Kidney glomerular epithelial cell (primary cell): ENCODE measurements at places on chromosomes 5 and 9.
A peak's percentile ranks its signal among the peaks of the same experiment; 100 is the strongest.

GRCh38 chr5:65938256-65938655, 11.9 kb downstream of the ERBIN start:
- DNase-seq: no peak

DNA sequence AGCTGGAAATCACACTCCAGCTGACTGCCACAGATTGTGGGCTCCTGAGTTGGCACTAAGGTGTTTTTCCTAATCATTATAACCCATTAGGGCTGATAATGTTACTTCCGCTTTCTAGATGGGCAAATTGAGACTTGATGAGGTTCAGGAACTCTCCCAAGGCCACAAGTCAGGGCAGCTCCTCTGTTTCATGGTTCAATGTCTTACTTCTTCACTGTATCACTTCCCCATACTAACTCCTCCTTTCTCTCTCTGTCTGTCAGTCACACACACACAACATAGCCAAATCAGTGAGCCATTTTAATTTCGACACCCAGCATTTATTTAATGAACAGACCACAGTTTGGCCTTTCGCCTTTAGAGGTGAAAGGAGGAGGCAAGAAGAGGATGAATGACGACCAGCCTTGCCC, 17.8 kb upstream of the TRAF1 start:
- DNase-seq: no peak

- DNase-seq: peak; percentile 66
These were observed 465.6 kb upstream of the KIF2A start for GRCh38 chr5:61840361-61840760.

- DNase-seq: no peak
These were observed 163.1 kb downstream of the PBX3 start for GRCh38 chr9:125910286-125910685.

- DNase-seq: no peak
These were observed 369.3 kb upstream of the IRX1 start for GRCh38 chr5:3226196-3226920.

DNA sequence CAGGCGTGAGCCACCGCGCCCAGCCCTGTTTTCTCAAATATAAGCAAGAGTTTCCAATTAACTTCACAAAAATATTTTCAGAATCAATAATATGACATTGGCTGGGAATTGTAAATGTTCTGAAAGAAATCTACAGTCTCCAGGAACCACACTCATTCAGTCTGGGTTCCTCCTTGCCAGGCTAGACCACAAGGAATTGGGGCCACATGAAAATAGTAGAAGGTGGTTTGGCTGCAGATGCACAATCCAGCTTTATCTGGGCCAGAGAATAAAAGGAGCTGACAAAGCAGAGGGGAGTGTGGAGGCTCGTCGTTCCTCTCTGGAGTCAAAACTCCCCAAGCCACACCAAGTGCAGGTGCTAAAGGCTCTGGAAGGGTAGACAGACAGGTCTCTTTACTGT, 92.0 kb upstream of the OSMR start:
- no peak for DNase-seq

DNA sequence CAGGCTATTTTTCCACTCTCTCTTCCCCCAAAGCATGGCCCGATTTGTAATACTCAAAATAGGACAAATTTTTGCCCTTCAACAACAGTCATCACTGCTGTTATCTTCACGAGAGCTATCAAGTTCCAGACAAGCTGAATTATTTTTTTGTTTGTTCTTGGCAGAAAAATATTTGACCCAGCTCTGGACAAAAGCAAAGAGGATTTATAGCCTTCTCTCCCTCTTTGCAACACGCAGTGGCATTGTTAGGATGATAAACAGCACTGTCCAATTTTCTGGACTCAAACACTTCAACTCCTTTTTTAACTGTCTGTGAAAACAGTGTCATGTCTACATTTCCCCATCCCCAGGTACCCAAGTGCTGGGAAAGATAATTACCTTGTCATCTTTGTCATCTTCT, 160.3 kb downstream of the SLF1 start:
- no peak for DNase-seq

DNA sequence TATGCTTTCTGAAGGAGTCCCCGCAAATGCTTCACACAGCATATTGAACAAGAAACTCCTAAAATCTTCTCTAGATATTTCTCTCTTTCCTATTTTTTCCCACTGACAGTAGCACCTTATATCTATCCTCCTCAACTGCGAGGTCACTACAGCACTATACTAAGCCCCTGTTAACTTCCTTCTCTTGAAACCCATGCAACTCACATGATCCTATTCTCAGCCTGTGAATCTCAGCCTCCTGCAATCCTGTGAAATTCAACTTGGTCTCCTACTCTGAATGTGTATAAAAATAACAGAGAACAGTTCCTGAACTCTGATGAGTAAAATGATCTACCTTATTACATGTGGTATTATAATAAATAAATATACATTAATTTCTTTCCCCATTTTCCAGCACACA, 6.1 kb upstream of the PLGRKT start:
- DNase-seq: no peak

GRCh38 chr9:78311886-78312524, 15.1 kb downstream of the PSAT1 start:
- no peak for DNase-seq

DNA sequence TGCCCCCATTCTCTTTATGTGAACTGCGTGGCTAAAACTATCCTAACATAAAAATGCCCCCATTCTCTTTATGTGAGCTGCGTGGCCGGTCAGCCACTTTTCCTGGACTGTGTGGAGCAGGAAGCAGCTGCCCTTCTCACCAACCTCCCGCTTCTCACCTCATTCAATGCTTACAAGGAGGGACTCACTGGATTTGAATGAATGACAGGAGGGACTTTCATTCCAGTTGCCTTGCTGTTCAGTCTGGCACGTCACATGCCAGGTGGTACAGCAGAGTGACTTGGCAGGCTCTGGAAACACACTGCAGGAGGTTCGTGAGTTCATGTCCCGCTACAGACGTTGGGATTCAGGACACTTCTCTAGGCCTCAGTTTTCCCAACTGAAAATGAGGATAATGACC, 60.2 kb upstream of the NFIL3 start:
- DNase-seq: no peak

DNA sequence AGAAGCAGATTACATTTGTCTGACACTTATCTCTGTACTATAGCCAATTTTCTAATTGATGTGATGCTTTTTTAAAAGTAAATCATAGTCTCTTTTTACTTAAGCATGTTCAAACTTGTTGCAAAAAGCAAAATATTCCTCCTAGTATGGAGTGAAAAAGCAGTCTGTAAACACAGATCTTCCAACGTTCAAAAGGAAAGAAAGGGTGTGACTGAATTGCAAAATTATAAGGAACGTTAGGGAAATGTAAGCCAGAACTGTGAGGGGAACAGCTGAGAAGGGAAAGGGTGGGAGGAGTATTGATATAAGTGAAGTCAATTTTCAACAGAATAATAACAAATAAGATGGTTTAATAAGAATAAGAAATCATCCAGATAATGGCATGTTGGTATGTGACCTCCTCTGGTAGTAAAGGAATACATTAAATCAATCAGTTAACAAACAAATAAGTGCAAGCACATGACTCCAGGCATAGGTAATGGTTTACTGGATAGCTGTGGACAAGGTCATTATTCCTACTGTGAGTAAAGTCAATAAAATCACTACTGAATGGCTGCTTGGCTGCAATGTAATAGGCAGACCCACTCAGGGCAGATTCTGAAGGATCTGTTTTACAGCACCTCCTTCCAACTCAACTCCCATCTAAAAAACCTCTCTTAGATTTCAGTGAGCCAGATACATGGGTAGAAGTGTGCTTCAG, 239.1 kb upstream of the NMUR2 start:
- DNase-seq: no peak

GRCh38 chr9:77451507-77451906, 196.6 kb downstream of the GNA14 start:
- no peak for DNase-seq

GRCh38 chr5:134184155-134185135, 7.7 kb upstream of the SKP1 start:
- peak; percentile 25 for DNase-seq

- peak; percentile 25 for DNase-seq
These were observed 12.3 kb downstream of the SUSD1 start for GRCh38 chr9:112162621-112163413.

DNA sequence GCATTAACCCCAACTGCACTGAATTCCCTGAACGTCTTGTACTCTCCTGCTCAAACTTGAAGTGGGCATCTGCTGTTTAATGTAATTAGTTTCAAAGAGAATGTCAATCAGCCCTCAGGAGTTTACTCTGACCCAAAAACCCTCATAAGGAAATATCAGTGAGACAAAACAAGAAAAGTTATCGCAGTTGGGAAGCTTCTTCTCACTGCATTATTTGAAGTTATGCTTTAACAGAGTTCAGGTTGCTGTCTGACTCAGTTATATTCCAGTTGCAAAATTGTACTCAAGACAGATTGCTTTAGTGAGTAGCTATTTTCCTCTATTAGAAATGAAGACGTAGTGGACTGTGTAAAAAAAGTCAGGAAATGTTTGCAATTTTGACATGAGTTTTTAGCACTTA, 52.1 kb downstream of the PPIC start:
- no peak for DNase-seq

DNA sequence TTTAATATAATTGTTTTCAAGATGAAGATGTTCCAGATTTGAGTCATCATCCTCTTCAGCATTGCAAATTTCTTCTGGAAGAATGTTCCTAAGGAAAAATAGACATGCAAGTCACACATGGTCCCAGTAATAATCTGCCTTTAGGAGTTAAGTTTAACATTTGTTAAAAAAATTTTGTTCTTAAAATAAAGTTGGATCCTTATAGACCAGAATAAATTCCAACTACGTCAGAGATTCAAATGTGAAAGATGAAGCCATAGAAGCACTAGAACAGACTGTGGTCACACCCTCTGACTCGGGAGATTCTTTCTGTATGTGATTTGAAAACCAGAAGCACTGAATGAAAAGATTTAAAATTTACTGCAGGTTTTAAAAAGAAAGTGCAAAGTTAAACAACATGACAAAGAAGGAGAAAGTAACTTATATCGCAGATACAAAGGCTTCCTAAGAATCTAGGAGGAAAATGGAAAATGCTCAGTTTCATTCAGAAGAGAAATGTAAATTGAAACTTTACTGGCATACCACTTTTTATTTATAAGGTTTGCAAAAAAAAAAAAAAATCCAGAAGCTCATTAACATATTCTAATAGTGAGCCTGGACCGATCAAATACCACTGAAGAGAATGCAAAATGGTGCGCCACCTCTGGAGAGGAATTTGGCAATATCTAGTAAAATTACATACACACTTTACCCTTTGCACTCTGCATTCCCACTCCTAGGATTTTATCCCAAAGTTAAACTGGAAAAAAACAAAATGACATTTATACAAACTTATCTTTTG, 14.3 kb upstream of the ASPN start:
- DNase-seq: no peak

GRCh38 chr9:115144706-115145105, 26.7 kb upstream of the TNC start:
- DNase-seq: no peak

- no peak for DNase-seq
These were observed 167.5 kb upstream of the DMRT1 start for GRCh38 chr9:673966-674526.

GRCh38 chr5:132381614-132382013, 12.1 kb downstream of the SLC22A5 start:
- no peak for DNase-seq

DNA sequence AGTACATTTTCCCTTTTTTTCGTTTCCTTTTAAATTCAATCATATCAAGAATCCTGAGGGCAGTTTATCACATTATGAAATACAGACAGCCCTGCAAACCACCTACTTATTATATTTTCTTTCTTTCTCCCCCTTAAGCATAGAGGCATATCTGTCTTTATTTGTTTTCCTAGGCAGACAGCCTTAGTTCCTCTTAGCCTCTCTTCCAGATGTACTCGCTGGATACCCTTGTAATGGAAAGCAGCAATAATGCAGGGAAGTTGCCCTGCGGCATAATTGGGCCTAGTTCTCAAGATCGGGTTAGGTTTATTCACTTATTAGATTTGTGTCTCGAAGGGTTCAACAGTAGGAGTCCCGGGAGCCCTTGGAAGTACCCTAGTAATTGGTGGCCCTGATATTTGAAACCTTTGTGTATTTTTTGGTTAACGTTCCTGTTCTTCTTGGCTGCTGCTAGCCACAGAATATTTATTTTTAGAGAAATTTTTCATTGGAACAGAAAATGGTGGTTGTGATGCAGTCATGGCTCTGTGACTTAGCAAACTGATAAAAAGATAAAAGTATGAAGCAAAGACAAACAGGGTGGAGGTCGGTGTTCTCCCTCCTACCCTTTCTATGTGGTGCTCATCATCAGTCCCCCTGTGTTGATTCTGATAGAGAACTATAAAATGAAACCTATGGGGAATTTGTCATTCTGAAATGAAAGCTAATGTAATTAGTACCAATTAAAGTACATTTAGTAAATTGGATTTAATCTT, 6.4 kb downstream of the TLE4 start:
- no peak for DNase-seq

DNA sequence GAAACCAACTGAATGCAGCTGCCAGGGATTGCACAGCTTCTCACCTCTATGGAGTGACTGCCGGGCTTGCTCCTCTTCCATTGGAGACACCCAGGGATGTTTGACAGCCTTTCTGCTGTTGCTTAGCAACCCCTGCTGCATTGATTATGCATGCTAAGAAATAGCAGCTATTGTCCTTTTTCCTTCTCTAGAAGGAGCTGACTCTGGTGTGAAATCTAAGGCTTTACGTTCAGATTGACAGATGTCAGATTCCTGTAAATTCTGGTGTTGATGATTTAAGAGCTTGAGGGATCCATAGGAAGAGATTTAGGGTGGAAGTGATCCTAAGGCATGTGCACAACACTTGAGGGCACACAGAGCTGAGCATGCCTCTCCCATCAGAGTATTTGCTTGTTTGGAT, 267.7 kb downstream of the NTRK2 start:
- no peak for DNase-seq

GRCh38 chr9:125985998-125986655, 239.0 kb downstream of the PBX3 start:
- DNase-seq: no peak

GRCh38 chr9:1157836-1158235, 107.7 kb downstream of the DMRT2 start:
- DNase-seq: no peak

- DNase-seq: peak; percentile 62
These were observed 68.7 kb upstream of the ZNF618 start for GRCh38 chr9:113807173-113808061.

- DNase-seq: no peak
These were observed 26.2 kb downstream of the SLC35A4 start for GRCh38 chr5:140590861-140591260.

GRCh38 chr5:166433679-166434078, 1857.8 kb upstream of the WWC1 start:
- no peak for DNase-seq

- no peak for DNase-seq
These were observed 651 bp downstream of the TTC1 start for GRCh38 chr5:160009591-160009989.

- DNase-seq: no peak
These were observed 213.1 kb upstream of the ACO1 start for GRCh38 chr9:32171339-32171738.

- DNase-seq: no peak
These were observed 91.0 kb upstream of the ALDH1B1 start for GRCh38 chr9:38301376-38302106.

- no peak for DNase-seq
These were observed 222.1 kb downstream of the HSPA4 start for GRCh38 chr5:133273661-133274596.
